EH (cell line): ENCODE measurements at places on chromosomes 2 and 18.

GRCh38 chr18:61687317-61687716, 205.5 kb downstream of the RNF152 start:
- no peak for DNase-seq

GRCh38 chr2:177616066-177616465, 223.5 kb downstream of the AGPS start:
- DNase-seq, result no peak

- DNase-seq, result no peak
Measured at GRCh38 chr2:225458431-225459117, 59.1 kb downstream of the NYAP2 start.

GRCh38 chr2:187011206-187011832, 162.3 kb upstream of the ZSWIM2 start:
- DNase-seq, result no peak

- no peak for DNase-seq
Measured at GRCh38 chr2:145806546-145806945, 1286.6 kb upstream of the ZEB2 start.

DNA sequence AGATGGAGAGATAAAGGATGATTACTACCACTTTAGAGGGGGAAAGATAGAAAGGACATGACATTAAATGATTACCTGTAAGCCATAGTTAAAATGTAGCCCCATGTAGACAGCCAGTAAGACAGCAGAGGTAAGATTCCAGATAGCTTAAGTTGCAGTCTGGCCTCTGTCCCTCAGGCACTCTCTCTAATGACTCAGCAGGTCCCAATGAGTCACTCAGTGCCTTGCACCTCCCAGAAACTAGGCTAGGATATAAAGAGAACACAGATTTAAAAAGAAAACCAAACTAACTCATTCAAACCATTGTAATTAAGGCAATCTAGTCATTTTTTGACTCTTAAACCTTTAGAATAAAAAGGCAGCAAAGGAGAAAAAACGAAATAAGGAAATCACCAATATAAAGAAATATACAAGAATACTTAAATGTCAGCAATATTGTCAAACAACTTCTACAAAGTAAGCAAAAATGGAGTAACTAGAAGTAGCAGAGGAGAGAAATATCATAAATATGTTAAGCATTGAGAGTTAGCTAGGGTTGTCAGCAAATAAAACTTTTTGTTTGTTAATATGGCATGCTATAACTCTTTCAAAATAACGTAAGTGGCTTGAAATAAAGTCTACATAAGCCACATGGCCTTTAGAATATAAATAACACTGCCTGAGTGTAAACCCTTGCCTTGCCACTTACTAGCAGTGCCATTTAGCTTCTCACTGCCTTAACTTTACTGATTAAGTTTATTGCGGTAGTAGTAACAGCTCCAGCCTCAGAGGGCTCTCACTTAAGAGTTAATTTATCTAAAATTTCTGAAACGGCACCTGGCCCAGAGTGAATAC, 48.5 kb downstream of the SOCS6 start:
- DNase-seq, result peak; percentile 92

DNA sequence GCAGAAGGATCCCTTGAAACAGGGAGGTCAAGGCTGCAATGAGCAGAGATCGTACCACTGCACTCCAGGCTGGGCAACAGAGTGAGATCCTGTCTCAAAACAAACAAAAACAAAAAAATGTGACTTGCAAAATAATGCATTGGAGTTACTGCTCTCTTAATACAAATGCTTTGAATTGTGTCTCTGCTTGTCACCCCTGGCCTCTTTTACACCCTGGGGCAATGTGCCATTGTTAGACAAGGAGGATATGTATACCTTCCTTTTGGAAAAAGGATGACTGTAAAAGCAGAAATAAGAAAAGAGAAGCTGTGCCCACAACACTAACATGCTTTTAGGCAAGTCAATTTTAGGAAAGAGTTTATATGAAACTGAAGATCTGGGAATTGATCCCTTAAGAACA, 20.8 kb upstream of the C2orf74 start:
- DNase-seq, result no peak

- DNase-seq, result no peak
Measured at GRCh38 chr2:15649561-15650255, 58.0 kb downstream of the DDX1 start.

DNA sequence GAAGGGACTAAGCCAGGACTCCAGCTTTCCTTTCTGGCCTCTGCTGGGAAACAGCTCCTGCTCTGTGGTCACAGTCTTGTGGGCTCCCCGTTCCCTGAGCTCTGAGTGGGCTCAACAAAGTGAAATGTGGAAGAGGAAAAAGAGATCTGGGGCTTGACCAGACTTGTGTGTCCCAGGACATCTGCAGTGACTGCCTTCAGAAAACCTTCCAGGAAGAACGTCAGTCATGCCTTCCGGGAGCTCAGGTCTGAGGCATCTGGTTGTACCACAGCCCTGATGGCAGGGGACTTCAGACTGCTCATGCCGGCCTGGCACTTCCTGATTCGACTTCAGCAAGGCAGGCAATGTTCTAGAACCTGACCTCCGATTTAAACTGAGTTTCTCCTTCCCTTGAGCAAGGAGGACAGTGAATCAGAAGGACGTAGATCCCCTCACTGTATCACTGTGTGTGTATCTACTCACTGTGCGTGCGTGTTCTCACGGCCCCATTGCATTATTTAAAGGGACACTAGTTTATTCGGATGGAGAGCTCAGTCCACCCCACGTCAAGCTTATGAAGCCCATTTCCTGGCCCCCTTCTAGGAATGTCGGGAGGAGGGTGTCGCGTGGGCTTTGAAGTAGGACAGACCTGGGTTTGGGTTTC, 548 bp upstream of the FBLN7 start:
- peak; percentile 62 for DNase-seq

DNA sequence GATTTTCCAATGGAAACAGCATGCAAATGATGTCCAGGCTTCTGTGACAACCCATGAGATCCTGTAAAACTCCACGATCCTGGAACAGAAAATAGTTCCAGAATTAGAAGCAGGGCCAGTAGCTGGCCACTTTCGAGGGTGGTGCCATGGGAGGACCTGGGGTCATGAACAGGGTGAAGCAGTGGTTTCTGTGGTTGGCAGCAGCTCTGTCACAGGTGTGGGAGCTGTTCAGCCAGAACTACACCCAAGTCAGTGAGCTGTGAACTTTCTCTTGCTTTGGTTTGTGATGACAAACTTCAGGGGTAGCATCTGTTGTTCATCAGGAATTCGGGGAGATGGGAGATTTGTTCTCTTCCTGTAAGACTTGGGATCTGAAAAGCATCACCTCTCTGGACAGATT, 314.4 kb upstream of the NT5C1B start:
- no peak for DNase-seq

- DNase-seq, result peak; percentile 93
Measured at GRCh38 chr2:182066400-182067087, 80.9 kb downstream of the PPP1R1C start.

DNA sequence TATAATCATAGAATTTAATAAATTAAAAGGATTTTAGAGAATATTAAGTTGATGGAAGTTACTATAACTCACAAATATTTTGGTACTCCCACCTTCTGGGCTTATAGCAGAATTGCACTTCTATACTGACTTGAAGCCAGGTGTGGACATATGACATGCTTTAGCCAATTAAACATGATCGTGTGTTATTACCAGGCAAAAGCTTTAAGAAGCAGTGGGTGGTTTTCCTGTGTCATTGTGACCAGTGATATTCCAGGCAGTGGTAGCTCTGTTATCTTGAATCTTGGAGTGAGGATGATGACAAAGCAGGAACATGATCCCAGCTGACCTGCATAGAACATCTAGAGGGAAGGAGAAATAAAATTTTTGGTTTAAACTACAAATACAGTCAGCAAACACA, 370.9 kb upstream of the ZEB2 start:
- DNase-seq, result peak; percentile 51

DNA sequence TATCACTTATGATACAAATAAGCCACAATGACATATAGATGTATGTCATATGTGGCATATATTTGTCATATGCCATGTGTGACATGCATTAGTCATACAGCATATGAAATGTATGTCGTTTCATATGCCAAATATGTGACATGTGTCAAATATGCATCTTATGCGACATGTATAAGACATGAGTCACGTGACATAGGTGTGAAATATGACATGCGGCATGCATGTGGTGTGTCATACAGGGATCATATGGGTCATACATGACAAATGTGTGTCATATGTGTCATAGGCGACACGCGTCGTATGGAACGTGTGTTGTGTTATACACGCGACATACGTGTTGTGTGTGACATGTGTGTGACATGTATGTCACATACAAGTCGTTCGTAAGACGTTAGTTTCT, 2154.0 kb upstream of the PIK3C3 start:
- no peak for DNase-seq

DNA sequence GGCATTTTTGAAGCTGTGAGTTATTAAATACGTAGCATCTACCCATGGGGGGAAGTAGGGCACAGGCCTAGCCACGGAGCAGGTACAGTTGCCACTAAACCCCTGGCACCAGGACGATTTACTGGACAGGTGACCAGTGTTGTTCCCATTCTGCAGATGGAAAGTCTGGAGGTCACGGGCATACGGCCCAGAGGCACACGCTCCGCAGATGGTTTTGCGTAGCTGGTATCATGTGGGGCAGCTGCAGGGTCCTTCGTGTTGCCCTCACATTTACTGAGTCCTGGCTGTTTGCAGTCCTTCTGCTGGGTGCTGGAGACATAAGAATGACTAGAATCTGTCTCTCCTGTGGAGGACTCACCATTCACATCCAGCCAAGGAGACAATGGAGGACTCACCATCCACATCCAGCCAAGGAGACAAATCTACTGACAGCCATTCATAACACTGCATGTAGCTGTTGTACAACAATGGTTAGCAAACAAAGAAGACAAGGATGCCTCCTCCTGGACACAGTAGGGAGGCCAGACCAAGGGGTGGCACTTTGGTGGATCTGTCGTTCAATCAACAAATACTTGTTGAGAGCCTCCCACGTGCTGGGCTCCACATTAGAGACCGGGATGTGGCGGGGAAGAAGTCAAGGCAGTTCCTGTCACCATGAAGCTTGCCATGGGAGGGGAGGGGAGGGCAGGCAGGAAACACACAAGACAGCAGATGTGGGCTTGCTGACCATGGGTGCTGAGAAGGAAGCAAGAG, 24.9 kb downstream of the TWIST2 start:
- peak; percentile 39 for DNase-seq

- DNase-seq, result peak; percentile 71
Measured at GRCh38 chr2:44324971-44325426, 36.3 kb downstream of the PREPL start.

GRCh38 chr2:55038428-55038827, 11.8 kb downstream of the RTN4 start:
- DNase-seq, result no peak

DNA sequence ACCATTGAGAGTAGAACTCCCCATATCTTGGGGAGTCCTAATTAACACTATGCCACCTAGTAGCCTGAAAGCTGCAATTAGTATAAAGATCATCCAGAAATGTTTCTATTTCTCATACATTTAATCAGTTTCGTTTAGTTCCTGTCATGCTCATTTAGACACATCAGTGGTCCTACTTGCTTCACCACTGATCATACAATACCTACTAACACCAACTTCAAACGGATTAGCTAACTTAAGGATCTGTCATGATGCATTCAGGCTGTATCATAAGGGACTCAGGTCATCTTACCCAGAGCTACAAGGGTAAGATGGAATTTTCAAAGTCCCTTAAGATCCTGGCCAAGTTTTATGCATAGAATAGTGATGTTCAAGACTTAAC, 6.8 kb downstream of the SRSF7 start:
- DNase-seq, result no peak

GRCh38 chr18:65409261-65409660, 341.6 kb upstream of the CDH7 start:
- DNase-seq, result no peak

DNA sequence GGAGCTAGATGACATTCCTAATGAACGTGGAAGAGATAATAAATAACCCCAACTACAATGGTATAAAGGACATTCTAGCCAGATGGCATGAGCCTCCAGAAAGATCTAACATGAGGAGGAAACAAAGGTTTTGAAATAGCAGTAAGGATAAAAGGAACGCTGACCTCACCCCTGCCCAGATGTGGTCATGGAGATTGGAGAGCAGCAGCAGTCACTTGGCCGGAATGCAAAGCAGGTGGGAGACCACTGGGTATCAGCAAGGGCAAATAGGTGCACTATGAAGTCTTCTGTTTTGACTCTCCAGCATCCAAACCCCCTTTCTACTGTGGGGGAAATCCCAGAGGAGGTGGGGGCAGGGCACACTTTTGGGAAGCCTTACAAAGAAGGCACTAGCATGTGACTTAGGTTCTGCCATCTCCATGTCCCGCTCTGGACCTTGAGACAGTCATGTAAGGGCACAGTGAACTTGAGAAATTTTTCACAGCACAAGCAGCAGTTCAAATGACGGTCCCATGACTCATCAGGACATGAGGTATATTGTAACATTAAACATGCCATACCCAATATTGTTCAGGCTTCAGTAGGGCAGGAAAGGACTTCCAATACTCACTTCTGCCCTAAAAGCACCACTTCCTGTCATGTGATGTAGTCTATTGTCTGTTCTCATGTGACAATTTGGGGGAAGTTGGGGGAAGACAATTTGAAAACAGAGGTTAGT, 55.2 kb downstream of the METTL4 start:
- DNase-seq, result peak; percentile 99

DNA sequence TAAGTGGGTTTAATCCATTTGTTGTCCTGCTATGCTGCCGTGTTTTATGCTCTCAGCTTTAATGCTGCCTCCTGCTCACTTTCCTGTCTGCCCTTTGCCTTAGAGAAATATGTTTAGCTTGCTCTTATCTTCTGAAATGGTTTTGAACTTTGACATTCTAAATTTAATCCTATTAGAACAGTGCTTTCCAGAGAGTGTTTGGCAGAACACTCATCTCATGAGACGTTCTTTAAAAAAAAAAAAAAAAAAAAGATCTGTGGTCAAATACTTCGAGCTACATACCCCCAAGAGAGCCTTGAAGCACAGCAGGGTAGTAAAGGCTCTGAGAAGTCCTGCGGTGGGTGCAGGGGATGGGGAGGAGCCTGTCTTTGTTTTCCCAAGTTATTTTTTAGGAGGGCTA, 161.3 kb downstream of the SPP2 start:
- DNase-seq, result no peak

DNA sequence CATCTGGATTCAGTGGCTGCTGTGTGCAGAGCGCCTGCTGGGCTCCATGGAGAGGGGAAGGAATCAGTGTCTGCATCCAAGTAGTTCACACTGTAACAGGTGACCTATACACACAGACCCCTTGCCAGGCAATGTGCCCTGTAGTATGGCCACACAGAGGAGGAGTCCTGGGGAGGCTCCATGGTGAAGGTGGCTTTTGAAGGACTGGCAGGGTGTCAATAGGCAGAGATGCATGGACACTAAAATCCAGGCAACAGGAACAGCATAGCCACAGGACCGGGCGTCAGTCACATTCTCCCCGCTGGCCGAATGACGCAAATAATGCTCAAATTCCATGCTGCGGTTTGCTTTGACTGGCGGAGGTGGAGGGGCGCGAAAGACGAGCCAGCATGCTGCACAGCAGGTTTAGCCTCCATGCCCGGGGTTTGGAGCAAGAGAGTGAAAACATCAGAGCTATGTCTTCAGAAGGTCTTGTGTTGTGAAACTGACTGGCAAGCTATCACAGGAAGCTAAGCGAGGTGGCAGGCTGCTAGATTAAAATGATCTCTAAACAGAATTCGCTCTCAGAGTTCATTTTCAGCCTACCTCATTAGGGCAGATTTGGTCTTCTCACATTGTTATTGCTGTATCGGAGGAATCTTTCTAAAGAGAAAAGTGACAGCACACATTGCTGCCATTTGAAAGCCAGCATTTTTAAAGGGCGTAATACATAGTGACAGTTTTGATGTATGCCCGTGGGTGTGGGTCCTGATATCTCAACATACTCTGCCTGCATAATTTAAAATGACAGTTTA, 1.2 kb upstream of the CHMP1B start:
- DNase-seq, result peak; percentile 77

- DNase-seq, result no peak
Measured at GRCh38 chr2:237922641-237923361, 44.0 kb upstream of the UBE2F start.
